Renal cortical epithelial cell (primary cell): ENCODE measurements at places on chromosomes 16 and 17. TPM values are rescaled to one million over a fixed set of nuclear protein-coding genes. Genes with fewer than 3 reads are reported as not detected.

PRR29 gene
- 0.17 and 1.6 TPM in 2 replicates for total RNA-seq

- DNase-seq: no peak
Observed at GRCh38 chr17:82527898-82528297, 8.4 kb downstream of the FOXK2 start.

- DNase-seq: no peak
Observed at GRCh38 chr17:72430611-72431432, 310.0 kb downstream of the SOX9 start.

DNA sequence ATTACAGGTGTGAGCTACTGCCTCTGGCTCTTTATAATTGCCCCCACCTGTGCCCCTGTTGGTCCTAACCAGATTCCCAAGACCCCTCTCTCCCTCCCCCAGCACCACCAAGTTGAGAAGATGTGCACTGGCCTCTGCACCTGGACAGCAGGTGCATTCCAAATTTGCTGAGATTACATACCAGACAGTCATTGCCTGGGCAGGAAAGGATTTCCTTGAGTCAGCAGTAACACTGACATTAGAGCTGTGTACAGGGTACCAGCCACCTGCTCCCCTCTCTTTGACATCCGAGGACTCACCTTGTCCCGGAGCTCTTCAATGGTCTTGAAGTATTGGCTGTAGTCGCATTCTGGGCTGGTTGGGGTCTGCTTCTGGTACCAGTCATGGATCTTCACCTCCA lies 659 bp downstream of the KRT15 start:
- no peak for DNase-seq

GRCh38 chr17:65694601-65695000 lies 133.2 kb upstream of the AXIN2 start:
- DNase-seq: no peak
